ENCODE measurements at places on chromosomes 16 and 17.

GRCh38 chr17:82386255-82386831, 14.8 kb downstream of the UTS2R start:
- DNase-seq, result no peak

GRCh38 chr17:76381633-76382350, 2.6 kb upstream of the SPHK1 start:
- no peak for DNase-seq

- DNase-seq, result no peak
Measured at GRCh38 chr17:31224366-31224765, 72.7 kb downstream of the OMG start.

- no peak for DNase-seq
Measured at GRCh38 chr16:8892101-8892575, 10.0 kb downstream of the LITAFD start.

DNA sequence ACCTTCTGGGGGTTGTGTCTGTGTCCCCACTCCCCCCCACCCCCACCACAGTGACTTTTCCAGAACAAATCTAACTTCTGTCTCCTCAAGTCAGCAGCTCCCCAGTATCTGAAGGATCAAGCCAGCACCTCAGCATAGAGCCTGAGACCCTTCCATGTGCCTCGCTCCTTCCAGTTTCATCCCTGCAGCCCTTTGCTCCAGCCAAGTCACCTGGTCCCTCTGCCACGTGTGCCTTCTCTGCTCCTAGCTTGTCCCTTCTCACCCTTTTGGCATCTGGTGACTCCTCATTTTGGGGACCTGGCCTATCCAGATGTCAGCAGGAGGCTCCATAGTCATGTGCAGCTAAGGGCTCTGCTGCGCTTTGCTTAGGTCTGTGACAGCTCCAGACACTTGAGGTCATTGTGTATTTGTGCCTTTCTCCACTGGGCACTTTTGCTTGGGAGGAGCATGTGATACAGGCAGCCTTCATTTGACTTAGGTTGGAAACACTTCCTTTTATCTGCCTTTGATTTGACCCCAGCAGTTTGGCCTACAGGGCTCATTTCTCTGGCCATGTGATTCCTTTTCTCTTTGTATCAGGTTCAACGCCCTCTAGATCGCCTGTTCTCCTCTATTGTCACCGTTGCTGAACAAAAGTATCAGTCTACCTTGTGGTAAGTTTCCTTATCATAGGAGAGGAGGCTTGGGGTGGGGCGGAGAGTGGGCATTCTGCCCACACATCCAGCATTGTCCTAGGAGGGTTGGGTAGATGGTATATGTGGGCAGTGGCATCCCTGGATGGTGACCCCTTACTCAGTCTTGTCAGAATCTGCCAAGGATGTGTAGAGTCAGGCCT, 7.1 kb upstream of the NFATC3 start:
- no peak for DNase-seq

DNA sequence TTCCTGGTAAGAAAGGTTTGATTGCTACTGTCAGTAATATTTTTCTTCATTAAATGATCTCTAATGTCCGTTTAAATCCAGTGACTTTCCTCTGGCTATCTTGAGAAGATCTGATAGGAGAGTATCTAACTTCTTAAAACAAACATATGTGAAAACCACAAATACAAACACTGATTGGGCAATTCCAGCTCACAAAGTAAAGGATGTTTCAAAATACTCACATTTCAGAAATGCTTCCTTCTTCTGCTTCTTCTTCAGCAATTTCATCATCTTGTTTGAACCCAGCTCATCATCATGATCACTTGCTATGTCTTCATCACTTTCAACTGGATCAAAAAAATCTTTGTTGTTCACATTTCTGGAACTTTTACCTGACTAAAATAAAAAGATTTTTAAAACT, 64.3 kb upstream of the RBL2 start:
- peak; percentile 80 for DNase-seq

DNA sequence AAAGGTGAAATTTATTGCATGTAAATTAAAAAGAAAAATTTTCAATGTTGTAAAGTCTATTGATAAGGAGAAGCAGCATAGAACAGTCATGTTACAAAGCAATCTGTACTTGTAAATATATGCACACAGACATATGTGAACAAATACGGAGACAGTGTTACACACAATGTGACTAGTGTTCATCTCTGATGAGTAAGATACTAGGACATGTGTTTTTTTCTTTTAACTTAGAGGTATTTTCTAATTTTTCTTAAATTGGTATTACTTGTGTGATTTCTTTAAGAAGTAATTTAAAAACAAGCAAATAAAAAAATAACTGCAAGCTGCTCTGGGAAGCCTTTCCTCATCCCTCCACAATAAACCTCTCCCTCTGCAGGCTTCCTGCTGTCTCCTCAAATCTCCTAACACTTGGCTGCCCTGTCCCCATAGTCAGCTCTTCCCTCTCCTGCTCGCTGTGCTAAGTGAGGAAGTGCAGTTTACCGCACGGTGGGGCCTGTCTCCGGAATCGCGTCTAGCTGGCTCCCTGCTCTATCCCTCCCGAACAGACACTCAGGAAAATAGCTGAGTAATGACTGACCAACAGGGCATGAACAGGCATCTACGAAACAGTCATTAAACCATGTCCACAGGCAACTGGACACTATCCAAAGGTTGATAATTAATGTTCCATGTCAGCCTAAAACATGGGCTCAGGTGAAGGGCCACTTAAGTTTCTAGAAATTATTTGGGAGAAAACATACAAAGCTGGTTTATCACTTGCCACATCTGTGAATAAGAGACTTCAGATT, 35.9 kb downstream of the CMTM4 start:
- peak; percentile 91 for DNase-seq

GRCh38 chr17:27402943-27403342, 53.3 kb upstream of the KSR1 start:
- no peak for DNase-seq

DNA sequence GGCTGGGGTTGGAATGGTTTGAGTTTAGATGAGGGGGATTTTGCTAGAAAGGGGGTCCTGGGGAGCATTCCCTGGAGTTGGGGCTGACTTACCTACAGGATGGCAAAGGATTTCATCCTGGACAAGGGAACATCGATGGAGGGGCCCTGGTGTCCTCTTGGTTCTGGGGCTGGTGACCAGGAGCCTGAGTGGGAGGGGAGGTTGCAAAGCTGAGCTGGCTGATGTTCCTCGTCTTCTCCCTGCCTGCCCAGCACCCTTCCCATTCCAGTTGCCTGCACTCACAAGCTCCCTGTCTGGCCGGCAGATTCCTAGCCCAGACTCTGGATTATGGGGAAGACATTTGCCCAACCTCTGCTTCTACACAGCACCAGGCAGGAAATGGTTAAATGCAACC, 37.2 kb downstream of the ITGAE start:
- no peak for DNase-seq

DNA sequence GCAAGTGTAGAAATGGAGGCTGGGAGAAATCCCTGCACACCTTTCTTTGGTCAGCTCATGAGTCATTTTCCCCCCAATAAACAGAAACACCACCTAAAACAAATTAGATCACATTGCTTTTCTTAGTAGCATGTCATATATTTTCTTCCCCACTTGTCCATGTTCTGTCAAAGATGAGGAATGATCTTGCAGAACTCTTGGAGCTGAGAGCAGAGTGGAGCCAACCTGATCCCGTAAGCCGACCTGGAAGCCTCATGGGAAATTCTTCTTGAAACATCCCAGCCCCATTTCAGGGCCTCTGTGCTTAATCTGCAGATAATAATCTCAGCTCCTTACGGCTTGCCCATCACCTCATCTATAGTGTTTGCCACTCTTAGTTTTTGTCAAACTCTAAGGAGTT, 284.6 kb upstream of the ELAC2 start:
- no peak for DNase-seq

- no peak for DNase-seq
Measured at GRCh38 chr17:69761011-69761410, 314.0 kb upstream of the KCNJ16 start.

DNA sequence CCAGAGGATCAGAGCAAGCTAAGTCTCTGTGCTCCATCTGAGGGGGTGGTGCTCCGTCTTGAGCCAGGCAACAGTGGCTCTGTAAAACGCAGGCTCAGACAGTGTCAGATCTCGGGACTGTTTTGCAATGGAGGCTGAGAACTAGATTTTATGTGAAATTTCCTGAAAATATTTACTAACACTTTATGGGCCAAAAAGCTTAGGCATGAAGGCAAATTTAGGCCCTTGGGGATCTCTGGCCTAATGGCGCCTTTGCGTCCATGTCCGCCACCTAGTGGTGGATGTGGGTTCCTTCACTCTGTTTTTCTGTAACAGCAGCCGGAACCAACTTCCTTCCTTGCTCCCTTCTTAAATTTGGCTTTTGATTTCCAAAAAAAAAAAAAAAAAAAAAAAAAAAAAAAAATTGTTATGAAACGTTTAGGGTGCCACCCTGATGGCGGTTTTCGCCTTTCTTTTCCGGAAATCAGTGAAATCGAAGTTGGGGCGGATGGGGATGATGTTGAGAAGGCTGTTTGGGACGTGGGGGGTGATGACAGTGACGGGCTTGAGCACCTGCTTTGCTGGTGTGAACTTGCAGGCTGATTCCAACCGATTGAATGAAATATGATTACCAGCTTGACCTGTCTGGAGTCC, 14.0 kb upstream of the ELAC2 start:
- DNase-seq, result peak; percentile 58

GRCh38 chr16:81496321-81496720, 51.7 kb downstream of the CMIP start:
- no peak for DNase-seq

Measured in adipocyte (in vitro differentiated cells).